CD4-positive, alpha-beta T cell treated with Interleukin-4 for 4 hours (primary cell): ENCODE measurements at places on chromosomes 5 and 9.

GRCh38 chr5:142296914-142297417 lies 27.9 kb downstream of the SPRY4 start:
- DNase-seq = no peak

GRCh38 chr9:110257956-110258355 lies 1.6 kb upstream of the TXN start:
- no peak for DNase-seq

DNA sequence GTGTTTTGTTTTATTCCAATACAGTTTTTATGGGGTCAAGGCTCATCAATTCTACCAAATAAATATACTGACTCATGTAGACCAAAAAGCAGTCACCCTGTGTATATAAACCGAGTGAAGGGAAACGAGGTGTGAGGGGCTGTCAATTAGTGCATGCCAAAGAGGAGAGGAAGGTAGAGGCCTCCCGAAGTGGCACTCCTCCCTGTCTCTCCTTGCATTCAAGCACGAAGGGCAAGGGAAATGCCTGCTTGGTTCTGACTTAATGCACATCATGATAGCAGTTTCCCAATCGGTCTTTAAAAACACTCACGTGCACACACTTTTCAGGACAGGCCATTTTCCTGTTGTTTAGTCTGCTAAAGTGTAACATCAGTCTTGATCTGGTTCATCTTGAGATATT lies 125.6 kb upstream of the SLCO6A1 start:
- no peak for DNase-seq

GRCh38 chr5:31124026-31124425 lies 69.5 kb upstream of the CDH6 start:
- no peak for DNase-seq

DNA sequence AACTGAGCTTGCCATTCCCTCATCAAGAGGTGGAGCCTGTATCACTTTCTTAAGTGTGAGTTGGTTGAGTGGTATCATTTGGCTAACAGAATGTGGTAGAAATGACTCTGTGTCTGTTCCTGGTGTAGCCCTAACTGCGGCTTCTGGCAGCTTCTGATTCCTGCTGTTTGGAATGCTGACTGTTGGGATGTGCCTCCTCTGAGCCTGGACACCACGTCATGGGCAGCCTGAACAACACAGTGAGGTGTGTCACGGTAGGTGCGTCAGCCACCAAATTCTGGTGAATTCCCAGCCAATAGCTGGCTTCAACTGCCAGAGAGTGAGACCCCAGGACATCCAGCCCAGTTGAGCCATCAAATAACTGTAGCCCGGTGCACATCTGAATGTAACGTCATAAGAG lies 6.1 kb upstream of the C9orf152 start:
- DNase-seq = no peak
